Psoas muscle (tissue), 8 donors: ENCODE measurements at places on chromosomes 1 and 21. TPM values are rescaled to one million over a fixed set of nuclear protein-coding genes. Genes with fewer than 3 reads are reported as not detected.

The PALMD gene
- 124 TPM for total RNA-seq

The KCNE1 gene
- not detected for total RNA-seq

The ASAP3 gene
- total RNA-seq: 68.0 TPM

DNA sequence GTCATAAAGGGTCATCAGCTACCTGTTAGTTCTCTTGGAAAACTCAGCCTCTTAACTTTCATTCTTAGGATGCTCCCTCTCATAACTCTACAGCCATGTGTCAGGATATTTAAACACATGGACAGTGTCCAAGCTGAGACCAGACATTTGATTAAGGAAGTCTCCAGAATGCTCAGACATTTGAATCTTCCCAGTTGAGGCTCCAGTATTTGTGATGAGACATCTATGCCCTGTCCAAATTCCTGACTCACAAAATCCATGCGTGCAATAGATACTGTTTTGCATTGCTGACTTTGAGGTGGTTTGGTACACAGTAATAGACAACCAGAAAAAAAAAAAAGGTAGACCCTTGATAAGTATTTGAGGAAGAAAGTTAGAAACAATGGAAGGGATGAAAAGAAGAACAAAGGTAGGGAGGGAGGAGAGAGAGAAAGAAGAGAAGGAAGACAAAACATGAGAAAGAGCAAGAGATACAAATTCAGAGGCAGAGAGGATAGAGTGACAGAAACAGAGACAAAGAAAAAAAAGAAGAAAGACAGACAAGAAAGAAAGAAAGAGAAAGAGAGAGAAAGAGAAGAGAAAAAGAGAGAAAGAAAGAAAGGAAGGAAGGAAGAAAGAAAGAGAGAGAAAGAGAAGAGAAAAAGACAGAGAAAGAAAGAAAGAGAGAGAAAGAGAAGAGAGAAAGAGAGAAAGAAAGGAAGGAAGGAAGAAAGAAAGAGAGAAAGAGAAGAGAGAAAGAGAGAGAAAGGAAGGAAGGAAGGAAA is 275.5 kb upstream of the PRMT6 start:
- no peak for DNase-seq
- no peaks in the 10 kb centered on the region for H3K36me3 ChIP-seq
- H3K4me1 ChIP-seq: no peaks in the 10 kb centered on the region
- no peak overlapping the region for H3K27ac ChIP-seq
- H3K4me3 ChIP-seq: no peak overlapping the region
- no peaks in the 10 kb centered on the region for H3K27me3 ChIP-seq

The LCE3E gene
- total RNA-seq: not detected

DNA sequence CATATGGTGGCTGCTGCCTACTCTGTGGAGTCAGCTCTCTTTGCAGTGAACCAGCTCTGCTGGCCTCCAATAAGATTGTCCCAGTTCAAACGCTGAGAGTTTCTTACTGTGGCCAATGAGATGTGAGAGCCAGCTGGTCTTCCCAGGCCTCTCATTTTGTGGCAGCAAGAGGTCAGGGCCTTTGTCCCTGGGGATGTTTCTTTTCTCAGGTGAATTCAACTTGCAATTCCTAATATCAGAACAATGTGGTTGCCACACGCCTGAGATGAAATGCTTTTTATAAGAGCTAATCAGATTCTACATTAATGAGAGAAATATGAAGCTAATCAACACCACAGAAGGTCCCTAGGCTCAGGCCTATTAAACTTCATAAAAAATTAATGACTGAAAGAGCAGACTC is 660.1 kb upstream of the CAMK1G start:
- DNase-seq: no peak
- H3K36me3 ChIP-seq: no peaks in the 10 kb centered on the region
- H3K27ac ChIP-seq: no peak overlapping the region
- H3K4me3 ChIP-seq: no peak overlapping the region
